Stimulated activated CD4-positive, alpha-beta T cell treated with anti-CD3 and anti-CD28 coated beads, Interleukin-1b, Interleukin-23, amount 100 ng/mL, for 1 hour (primary cell): ENCODE measurements at places on chromosomes 1 and 21.

DNA sequence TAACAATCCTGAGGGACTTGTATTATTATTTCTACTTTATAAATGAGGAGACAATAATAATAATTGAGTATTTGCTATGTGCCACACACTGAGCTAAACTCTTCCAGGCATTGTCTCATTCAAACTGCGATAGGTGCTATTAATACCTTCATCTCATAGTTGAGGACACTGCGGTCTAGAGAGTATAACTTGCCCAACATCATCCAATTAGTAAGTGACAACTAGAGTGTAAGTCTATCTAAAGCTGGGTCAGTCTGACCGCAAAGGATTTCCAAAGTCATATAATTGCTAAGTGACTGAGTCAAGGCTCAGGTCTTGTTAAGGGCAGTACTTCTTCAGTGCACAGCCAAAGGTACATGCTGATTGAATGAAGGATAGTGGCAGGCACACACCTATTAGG, 9.7 kb downstream of the BCL9 start:
- DNase-seq: no peak

DNA sequence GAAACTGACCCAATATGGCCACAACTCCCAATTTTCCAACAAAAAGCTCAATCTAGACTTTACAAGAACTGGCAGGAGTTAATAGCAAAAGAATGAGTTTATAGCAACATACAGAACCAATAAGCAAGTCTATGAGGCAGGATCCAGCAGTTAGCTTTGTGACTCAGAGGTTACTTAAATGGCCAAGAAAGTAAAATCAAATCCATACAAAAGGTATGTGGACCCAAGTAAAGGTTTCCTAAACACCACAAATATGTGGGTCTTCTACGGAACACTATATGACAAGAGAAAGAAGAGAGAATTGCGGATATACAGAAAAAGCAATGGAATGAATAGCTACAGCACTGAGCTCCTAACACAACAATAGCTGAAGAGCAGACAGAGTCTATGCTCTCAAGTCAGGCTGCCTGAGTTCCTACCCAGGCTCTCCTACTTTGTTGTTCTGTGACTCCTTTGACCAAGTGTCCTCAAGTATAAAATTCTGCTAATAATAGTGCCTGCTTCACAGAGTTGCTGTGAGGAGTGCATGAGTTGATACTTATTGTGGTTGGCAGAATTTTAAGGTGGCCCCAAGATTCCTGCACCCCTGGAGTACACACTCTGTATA, 204.3 kb downstream of the SMYD3 start:
- DNase-seq: no peak

DNA sequence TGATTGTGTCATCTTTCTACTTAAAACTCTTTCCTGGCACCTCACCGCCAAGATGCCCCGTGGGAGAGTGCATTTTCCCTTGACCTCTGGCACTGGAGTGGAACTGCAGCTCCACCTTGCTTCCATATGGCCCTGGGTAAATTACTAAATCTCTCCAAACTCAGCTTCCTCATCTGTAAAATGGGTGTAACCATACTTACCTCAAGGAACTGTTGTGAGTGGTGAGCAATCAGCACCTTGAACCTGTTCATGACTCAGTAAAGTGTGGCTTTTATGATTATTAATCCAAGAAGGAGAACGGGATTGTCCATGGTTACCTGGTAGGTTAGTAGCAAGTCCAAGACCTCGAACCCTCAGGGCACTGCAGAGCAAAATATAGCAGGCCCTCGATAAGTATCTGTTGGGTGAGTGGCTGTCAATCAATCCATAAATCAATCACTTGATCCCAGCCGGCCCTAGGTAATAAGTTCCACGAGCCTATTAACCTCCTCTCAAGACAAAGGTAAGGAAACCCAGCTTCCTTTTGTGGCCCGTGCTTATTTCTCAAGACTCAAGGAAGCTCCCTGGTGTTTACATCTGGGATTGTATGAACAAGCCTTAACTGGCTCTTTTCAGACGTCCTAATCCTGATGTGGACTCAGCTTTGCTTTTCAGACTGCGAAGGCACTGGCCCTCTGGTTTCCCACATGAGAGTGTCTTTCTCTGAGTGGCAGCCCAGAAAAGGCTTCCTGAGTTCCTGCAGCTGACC, 114.0 kb upstream of the GJB5 start:
- DNase-seq: no peak

GRCh38 chr1:63780565-63780964, 6.7 kb downstream of the ROR1 start:
- no peak for DNase-seq

DNA sequence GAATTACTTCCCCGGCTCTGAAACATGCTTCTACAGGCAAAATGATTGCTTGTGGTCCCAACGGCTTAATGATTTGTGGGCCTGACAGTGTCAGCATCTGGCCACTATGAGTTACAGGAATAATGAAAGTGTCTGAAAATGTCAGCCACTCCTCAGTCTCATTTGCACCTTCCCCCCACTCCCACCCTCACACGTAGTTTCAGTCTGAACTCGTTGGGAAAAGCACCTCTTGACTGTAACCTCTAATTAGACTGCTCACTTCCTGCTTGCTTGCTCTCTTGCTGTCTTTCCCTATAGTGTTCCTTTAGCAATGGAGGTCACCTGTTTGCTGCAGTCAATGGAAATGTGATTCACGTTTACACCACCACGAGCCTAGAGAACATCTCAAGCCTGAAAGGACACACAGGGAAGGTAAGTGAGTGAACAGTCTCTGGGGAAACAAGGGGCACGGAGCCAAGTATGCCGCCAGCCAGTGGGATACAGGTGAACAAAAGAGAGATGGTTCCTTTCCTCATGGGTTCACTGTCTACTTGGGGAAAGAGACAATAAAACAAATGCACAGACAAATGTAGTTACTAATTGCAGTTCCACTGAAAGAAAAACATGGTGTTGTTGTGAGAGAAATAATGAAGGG, 27.1 kb downstream of the CFAP57 start:
- DNase-seq: no peak

- DNase-seq: no peak
Observed at GRCh38 chr1:160148121-160148520, 3.3 kb upstream of the ATP1A4 start.

- DNase-seq: no peak
Observed at GRCh38 chr1:173453982-173454381, 23.2 kb upstream of the PRDX6 start.

GRCh38 chr1:237712082-237712481, 178.6 kb downstream of the ZP4 start:
- DNase-seq: no peak

DNA sequence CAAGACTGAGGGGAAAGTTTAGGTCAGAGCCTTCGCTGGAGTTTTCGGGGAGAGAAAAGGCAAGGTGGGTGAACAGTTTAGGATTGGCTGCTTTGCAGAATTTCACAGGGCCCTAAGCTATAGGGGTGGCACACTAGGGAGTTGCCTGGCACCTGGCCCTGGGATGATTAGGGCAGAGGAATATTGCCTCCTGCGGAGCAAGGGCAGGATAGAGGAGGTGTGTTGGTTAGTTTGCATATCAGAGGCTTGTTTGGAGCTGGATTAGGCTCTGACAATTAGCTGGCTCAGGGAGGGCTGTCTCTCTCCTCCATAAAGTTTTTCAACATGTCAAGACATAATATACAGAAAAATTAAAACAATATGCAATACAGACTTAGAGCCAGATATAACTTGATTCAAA, 436.4 kb downstream of the DISC1 start:
- no peak for DNase-seq

GRCh38 chr1:207058878-207059867, 6.1 kb downstream of the PFKFB2 start:
- DNase-seq: no peak

DNA sequence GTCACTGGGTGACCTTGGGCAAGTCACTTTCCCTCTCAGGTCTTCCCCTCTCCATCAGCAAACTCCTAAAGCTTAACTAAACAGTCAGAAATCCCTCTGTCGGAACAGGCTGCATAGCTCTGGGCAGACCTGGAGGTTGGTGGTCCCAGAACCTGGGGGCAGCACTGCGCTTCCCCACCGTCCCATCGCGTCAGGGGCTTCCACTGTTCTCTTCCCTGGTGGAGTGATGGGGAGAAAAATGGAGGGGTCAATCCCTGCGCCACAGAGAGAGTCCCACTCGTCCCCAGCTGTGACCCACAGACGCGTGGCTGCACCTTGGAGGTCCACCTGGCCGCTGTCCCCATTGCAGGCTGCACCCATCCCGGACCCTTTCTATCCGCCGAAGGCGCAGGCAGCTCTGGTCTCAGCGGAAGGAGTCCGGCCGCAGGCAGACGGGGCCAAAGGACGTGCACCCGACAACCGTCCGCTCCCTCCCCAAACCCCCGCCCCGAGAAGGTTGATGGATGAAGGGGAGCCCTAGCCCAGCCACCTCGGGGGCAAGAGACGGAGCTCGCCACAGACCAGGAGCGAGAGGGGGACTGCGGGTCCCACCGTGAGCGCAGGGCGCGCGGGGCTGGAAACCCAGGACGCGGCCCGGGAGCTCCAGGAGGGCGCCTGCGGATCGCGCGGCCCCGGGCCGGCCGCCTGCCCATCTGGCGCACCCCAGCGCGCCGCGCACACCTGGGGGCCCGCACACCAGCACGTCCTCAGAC, 588 bp upstream of the WNT3A start:
- no peak for DNase-seq

- DNase-seq: no peak
Observed at GRCh38 chr1:228206582-228207351, 1.1 kb upstream of the OBSCN start.

GRCh38 chr21:41894511-41894910, 15.4 kb upstream of the PRDM15 start:
- no peak for DNase-seq

DNA sequence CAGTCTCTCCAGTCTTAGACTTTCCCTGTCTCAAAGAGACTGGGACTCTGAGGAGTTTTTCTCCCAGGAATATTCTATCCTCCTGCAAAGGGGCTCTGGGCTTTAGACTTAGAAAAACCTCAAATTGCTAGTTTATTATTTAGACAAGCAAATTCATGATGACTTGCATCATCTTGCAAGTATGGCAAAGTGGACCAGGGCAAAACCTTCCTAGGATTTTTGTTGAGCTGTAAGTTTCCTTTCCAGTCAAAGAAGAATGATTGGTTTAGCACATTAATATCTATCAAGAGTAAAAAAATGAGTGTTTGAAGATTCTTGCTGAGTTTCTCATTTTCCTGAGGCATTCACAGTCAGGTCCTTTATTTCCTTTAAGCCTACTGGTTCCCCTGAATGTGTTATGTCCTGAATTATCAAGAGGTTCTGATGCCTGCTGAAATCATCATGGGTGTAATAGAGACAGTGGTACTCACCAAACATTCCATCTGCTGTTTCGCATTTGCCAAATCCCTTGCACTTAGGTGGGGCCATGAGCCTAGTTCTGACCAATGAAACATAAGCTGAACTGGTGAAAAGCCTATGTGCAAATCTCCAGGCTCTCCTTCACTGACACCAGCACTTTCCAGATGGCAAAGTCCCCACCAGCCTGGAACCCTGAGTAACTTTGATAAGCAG, 25.2 kb upstream of the SPAG17 start:
- no peak for DNase-seq

GRCh38 chr1:186828611-186829454, at the start of gene PLA2G4A:
TSS of gene PLA2G4A (plus strand) at chr1:186828949. CDS start at chr1:186854355, 25,406 bp downstream.
- DNase-seq: no peak

- no peak for DNase-seq
Observed at GRCh38 chr1:115564201-115564600, 77.6 kb upstream of the VANGL1 start.

DNA sequence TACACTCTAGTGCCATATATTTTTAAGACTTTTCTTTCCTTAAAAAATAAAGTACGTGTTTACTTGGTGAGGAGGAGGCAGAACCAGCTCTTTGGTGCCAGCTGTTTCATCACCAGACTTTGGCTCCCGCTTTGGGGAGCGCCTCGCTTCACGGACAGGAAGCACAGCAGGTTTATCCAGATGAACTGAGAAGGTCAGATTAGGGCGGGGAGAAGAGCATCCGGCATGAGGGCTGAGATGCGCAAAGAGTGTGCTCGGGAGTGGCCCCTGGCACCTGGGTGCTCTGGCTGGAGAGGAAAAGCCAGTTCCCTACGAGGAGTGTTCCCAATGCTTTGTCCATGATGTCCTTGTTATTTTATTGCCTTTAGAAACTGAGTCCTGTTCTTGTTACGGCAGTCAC, 25.2 kb downstream of the PSEN2 start:
- no peak for DNase-seq

DNA sequence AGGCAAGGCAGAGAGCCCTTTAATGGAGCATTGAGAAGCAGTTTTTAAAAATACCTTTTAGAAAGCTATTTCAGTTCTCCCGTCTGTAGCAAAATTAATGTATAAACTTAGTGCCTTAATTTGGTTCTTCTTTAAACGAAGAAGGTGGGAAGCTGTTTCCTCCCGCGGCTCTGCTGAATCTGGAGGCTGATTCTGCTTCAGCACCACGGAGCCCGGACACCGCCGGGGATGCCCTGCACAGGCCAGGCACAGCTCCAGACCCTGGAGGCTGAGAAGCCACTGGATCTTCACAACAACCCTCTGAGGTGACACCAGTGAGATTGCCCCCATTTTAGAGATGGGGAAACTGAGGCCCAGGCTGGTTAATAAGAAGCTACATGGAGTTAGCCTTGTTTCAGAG, 175.8 kb upstream of the VAMP3 start:
- DNase-seq: no peak

- no peak for DNase-seq
Observed at GRCh38 chr1:52904927-52905698, 16.4 kb downstream of the ECHDC2 start.

- no peak for DNase-seq
Observed at GRCh38 chr21:45256021-45256911, 31.4 kb downstream of the POFUT2 start.

DNA sequence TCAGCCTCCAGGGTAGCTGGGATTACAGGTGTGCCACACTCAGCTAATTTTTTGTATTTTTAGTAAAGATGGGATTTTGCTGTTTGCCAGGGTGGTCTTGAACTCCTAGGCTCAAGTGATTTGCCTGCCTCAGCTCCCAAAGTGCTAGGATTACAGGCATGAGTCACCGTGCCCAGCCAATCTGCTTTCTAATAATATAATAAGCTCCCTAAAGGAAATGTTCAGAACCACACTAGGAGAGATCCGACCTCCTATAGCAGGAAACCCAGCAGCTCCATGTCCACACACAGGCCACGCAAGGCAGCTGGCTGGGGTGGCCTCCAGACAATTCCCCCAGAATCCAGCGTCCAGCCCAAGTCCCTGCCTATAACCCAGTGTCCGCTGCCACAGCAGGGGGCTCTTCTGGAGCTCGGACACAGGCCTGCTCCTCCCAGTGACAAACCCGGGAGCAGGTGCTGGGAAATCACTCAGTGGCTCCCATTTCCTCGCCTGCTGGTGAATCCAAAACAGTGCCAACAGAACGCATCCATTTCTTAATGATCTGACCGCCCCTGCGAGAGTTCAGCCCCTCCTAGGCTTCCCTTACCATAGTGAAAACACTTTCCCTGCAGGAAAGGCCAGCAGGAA, 7.5 kb downstream of the RIPK4 start:
- DNase-seq: no peak

DNA sequence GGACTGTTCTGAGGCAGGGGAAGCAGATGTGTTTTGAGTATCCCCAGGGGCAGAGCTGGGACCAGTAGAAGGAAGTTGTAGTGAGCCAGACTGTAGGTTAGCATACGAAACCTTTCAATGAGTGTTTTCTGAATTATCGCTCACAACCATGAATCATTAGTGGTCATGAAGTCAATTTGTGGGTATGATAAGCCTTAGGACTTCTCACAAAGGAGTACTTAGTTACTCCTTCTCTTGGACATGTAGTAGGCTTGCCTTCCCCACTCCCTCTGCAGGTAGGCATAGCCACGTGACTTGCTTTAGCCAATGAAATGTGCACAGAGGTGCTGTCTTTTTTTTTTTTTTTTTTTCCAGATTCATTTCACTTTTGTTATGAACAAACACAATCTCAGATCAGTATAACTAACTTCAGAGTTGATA, 23.9 kb upstream of the FAAH start:
- no peak for DNase-seq

- DNase-seq: no peak
Observed at GRCh38 chr1:47411436-47411835, 4.6 kb upstream of the FOXE3 start.
